ENCODE measurements at places on chromosomes 7 and 10. TPM values are rescaled to one million over a fixed set of nuclear protein-coding genes. Genes with fewer than 3 reads are reported as not detected.

GRCh38 chr10:3754727-3755439 is 30.1 kb downstream of the KLF6 start:
- DNase-seq, result no peak

HACD1 gene
- total RNA-seq, result 0.63 TPM

GRCh38 chr7:115410972-115411686 is 489.2 kb downstream of the MDFIC start:
- DNase-seq, result no peak

TYW1 gene
- total RNA-seq, result 24.7 TPM

PRKG1 gene
- not detected for total RNA-seq

GRCh38 chr10:43299579-43299978 is 32.7 kb upstream of the RASGEF1A start:
- no peak for DNase-seq

DNA sequence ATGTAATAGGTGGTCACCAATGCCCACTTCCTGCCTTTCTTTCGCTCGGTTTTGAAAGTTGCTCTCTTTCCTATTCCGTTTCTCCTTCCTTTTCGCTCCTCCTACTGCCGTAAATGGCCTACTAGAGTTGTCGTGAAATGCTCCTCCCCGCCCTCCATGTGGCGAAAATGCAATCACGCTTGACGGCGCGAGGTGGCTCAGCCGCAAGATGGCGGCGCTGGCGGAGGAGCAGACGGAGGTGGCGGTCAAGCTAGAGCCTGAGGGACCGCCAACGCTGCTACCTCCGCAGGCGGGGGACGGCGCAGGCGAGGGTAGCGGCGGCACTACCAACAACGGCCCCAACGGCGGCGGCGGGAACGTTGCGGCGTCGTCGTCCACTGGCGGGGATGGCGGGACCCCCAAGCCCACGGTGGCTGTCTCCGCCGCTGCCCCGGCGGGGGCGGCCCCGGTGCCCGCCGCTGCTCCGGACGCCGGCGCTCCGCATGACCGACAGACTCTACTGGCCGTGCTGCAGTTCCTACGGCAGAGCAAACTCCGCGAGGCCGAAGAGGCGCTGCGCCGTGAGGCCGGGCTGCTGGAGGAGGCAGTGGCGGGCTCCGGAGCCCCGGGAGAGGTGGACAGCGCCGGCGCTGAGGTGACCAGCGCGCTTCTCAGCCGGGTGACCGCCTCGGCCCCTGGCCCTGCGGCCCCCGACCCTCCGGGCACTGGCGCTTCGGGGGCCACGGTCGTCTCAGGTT is at the start of gene TAF5:
TAF5 (plus strand) TSS at position 195 of the 737 bp plus-strand sequence; CDS start at position 209, 14 bp downstream.
- DNase-seq, result peak; percentile 94

DNA sequence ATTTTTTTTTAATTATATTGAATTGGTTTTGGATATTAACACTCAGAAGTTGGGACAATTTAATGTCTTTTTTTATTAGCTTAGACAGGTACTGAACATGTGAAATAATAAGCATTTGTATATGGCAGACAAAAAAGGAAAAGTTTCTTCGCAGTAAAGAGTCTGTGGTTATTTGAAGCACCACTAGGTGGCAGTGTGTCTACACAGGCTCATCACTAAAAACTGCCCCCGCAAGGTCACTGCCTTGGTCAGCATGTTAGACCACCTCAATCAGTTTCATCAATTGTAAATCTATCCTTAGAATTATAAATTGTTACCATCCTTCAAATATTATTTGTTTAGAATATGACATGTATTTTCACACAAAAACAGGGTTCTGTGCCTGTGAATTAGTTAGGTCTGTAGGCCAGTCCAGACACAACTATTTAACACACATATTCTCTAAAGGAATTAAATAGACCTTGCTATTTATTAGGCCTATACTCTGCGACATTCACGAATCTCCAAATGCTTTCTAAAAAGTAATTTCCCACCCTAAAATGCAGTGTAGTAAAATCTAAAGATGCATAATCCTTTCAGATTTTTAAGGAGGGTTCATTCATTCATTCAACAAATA is 17.0 kb downstream of the PNLIPRP3 start:
- DNase-seq, result no peak

GRCh38 chr10:132189016-132189415 is 2.3 kb downstream of the DPYSL4 start:
- DNase-seq, result no peak

DNA sequence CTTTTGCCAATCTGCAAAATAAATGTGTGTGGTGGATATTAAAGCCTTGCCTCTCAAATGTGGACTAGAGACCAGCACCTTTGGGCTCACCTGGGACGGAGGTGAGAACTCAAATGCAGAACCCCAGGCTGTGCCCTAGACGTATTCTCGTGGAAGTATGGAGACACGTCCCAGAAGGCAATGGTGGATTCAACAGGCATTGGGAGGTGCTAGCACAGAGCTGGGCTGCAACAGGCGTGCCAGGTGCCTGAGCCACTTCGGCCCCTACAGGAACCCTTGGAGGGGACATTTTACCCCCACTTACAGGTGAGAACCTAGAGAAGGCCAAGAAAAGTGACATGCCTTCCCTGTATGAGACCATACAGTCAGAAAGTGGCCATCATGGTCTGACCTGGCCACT is 12.2 kb downstream of the DDX56 start:
- no peak for DNase-seq

NPFFR1 gene
- not detected for total RNA-seq

DNA sequence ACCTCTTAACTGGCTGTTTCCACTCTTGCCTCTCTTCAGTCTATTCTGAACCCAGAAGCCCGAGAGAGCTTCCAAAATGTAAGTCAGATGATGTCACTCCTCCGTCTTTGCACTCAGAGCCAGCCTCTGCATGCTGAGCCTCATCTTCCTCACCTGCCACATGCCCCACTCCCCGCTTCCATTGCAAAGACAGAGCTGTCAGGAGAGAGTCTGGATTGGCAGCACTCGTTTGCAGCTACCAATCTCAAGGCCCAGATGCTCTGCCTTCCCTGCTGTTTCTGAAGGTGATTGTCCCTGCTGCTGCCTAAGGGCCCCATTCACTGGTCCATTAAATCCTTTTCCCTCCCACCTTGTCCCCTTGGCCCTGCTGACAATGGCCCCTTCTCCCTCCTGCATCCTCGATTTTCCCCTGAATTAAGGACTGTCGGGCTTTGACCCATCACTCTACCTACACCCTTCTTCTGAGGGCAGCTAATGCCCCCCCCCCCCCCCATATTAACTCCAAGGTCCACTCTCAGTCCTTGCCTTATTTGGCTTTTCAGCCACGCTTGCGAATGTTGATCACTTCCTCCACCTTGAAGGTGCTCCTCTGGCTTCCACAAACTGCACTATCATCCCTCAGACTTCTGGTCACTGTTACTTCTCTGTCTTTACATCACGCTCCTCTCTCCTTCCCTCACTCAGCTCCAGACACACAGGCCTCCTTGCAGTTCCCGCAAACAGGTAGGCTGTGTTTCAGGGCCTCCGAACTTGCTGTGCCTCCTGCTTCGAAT is 98.5 kb downstream of the CHN2 start:
- no peak for DNase-seq

GRCh38 chr10:120402147-120402766 is 54.8 kb upstream of the PLPP4 start:
- DNase-seq, result no peak

- DNase-seq, result no peak
Measured at GRCh38 chr10:48759113-48759901, 74.6 kb downstream of the WDFY4 start.

LLCFC1 gene
- not detected for total RNA-seq

- DNase-seq, result no peak
Measured at GRCh38 chr7:73847941-73848723, 5.8 kb upstream of the METTL27 start.

DNA sequence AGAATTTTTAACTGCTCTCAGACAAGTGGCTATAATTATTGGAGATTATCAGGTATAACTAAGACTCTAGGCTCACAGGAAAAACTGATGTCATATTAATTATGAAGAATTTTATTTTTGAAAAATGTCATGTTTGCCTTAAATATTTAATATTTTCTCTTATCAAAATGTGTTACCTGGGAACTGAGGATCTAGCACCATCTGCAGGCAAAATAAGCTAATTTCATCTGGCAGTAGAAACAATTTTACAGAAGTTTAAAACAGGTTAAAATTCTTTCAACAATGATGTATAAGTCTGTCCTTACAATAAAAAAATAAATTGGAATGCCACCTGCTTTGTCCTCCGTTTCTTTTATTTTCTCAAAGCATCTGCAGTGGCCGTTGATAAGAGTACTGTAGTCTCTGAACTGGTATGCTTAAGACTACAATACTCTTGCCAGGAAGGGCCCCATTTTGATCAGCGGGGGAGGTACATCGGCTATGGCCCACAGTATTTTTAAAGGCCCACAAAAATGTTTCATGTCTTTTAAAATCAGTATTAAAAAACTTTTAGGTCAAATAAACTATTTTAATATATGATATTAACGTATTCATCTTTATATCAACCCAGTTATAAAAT is 81.3 kb downstream of the VWDE start:
- DNase-seq, result peak; percentile 26

GRCh38 chr10:118961436-118961835 is 68.1 kb upstream of the NANOS1 start:
- DNase-seq, result no peak

CPN1 gene
- not detected for total RNA-seq

DNA sequence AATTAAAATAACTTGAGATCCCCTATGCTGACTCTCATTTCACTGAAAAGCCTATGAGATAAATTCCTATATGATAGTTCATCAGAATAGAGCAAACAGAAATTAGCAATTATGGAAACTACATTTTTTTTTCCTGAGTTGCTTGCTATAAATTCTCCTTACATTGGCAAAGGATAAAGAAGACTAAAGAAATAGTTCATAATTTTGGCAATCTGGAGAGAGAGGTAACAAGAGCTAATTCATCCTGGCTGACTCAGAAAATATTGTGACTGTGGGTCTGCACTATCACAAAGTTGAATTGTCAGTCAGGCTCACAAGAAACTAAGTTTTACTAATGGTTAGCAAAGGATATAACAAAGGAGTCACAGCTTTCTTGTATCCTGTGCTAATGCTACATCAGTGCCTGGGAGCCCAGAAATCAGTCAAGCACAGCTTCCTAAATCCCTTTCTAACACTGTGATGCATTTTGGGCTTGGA is 483.0 kb downstream of the MAGI2 start:
- no peak for DNase-seq

GRCh38 chr7:2508327-2509215 is 11.0 kb upstream of the LFNG start:
- peak; percentile 89 for DNase-seq

GRCh38 chr10:105351187-105351586 is 710.1 kb downstream of the SORCS3 start:
- no peak for DNase-seq

DNA sequence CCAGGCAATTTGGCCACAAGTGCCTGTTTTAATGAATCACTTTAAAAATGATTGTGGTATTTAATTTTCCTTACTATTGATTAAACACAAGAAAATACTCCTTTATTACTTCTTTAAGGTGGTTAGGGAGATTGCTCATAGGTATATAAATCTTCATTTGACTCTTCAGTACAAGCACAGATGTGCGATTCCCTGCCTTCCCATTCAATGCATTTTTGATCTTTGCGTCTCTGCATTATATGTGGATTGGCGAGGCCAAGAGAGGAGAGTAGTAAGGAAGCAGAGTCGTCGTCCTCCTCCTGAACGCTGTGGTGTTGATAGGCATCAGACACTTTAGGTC is 683.7 kb downstream of the LRMDA start:
- DNase-seq, result no peak

All from naive thymus-derived CD8-positive, alpha-beta T cell (primary cell).